ENCODE measurements at places on chromosomes 12 and 14.

DNA sequence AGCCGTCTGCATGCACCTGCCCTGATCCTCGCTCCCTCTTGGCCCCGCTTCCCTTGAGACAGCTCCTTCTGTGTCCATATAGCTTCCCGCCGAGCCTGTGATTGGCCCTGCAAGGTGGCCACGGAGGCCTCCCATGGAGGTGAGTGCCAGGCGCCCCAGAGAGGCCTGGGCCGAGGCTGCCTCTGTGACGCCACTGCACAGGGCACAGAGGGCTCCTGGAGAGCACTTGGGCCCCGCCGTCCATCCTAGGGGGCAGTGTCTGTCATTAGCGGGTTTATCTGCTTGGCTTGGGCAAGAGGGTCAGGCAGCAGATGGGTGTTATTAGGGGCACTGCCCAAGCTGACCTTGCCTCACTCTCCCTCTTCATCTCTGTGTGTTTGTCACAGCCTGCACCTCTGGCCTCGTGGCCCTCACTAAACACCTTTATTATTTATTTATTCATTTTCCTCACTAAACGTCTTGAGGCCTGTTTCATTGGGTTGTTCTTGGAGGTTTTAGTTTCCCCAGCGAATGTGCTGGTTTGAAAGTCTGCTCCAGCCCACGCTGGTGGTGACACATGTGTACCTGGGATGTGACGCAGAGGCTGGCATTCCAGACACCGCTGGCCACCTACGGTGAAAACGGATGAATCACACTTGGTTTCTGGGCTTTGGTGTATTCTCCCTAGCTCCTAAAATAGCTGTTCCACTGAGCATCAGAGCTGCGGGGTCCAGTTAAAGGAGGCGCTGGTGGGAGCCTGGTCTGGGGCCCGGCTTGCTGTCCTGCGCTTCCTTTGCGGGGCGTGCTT is 5.9 kb downstream of the ZFYVE21 start:
- DNase-seq = no peak

DNA sequence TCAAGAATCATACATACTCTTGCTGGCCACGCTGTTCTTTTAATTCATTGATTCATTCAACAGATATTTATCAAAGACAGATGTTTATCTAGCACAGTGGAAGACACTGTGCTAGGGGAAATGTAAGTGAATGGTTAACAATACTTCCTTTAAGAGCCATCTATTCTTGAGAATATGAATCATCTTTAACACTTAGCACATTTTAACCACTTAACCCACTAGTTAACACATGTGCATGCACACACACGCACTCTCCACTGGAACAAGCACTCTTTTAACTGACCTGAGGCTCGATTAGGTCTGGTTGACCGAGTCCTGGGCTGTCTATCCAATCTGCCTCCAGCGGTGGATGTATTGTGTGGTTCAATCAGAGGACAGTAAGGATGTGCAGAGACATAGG is 34.6 kb downstream of the LMNTD1 start:
- DNase-seq = no peak

DNA sequence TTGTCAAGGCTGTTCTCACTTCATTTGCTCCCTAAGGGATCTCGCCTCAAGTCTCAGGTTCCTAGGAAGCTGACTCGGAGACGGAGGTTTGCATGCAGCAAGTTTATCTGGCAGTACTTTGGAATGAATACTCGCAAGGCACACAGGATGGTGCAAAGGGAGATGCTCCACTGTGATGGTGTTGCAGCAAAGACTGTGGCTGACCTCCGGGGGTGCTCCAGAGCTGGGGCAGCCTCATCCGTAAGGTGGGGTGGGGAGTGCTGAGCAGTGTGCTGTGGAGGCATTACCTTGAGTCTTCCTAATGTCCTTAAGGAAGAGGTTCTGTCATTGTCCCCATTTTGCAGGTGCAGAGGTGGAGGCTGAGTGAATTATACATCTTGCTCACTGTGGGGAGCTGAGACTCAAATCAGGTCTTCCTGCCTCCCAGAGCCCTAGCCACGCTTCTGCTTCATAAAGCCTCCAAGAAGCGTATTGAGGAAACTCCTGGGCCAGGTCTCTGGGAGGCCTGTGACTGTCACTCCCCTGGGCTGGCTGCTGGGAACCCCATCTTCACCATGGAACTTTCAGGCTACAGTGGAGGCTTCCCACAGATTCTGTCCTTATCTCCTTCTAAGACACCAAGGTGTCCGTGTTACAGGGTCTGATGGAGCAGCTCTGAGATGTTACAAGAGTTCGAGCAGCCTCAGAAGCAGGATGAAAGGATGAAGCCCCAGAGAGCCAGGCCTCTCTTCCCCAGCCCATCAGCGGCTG is 39.5 kb downstream of the GALNT16 start:
- DNase-seq = no peak

- DNase-seq = no peak
These were observed 67.2 kb downstream of the FAR2 start for GRCh38 chr12:29216266-29216665.

- no peak for DNase-seq
These were observed 5.2 kb upstream of the GNG2 start for GRCh38 chr14:51855234-51855633.

DNA sequence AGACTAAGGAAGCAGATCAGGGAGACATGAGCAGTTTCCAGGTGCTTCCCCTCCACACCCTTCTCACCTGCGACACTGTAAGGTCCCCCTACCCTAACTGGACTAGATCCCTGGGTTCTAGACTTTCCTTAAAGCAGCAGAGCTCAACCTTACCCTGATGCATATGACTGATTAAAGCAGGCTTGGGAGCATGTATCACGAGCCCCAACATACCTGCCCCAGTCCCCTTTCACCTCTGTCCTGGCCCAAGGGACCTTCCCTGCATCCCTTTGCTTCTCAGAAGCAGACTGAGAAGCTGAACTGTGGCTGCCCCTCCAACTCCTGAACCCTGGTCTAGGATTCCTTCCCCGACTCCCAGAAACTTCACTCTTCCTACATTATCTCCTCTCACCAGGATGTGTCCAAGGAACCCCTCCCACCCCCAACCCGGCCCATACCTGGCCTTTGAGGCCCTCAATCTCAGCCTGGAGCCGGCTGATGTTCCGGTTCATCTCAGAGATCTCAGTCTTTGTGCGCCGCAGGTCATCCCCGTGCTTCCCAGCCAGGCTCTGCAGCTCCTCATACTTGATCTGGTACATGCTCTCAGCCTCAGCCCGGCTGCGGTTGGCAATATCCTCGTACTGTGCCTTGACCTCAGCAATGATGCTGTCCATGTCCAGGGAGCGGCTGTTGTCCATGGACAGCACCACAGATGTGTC is 5.4 kb downstream of the KRT8 start:
- DNase-seq = no peak

- no peak for DNase-seq
These were observed 1318.4 kb downstream of the TMEM121 start for GRCh38 chr14:106844608-106845285.

GRCh38 chr14:76591266-76591665 is 170.0 kb upstream of the VASH1 start:
- DNase-seq = no peak

GRCh38 chr12:1559676-1560091 is 34.7 kb downstream of the FBXL14 start:
- no peak for DNase-seq

- DNase-seq = no peak
These were observed 91.3 kb downstream of the AEBP2 start for GRCh38 chr12:19530637-19531023.

DNA sequence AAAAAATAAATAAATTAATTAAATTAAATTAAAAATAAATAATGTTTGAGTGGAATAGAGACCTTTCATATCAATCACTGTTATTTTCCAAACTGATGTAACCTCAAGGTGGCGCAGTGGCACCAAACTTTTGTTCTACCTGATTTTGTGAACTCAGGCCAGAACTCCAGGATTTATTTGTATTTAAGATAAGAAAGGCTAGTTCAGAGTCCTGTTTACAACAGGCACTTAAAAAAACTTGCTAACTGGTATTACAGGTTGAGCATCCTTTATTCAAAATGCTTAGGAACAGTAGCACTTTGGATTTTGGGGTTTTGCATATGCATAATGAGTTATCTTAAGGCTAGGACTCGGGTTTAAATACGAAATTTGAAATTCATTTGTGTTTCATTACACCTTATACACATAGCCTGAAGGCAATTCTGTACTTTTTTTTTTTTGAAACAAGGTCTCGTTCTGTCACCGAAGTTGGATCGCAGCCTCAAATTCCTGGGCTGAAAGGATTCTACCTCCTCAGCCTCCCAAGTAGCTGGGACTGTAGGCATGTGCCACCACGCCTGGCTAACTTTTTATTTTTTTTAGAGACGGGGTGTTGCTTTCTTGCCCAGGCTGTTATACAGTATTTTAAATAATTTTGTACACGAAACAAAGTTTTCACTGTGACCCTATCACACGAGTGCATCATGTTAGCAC is 32.4 kb downstream of the YY1 start:
- DNase-seq = no peak

GRCh38 chr12:123912415-123913380 is 59.9 kb downstream of the CCDC92 start:
- DNase-seq = no peak

- DNase-seq = peak; percentile 35
These were observed 58.2 kb downstream of the DICER1 start for GRCh38 chr14:95098984-95099599.

DNA sequence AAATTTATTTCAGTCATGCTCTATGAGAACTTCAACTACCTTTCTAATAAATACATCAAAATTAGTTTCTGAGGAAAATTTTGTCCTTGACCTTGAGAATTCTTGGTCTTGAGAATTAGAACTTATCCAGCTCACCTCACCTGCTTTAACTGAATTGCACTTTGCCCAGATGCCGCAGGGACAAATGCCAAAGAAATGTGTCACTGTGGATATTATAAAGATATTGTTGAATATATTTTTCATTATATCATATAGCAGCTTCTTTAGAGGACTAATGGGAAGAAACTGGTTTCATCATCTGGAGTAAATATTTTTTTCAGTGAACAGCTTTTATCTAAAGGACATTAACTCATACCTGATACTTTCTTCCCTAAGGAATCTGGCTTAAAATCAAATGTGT is 54.1 kb downstream of the LRP6 start:
- DNase-seq = no peak

GRCh38 chr14:58292187-58292586 is 6.2 kb upstream of the ARID4A start:
- no peak for DNase-seq

Data from mesothelial cell of epicardium (in vitro differentiated cells).